ENCODE measurements at places on chromosomes 7 and 10.

GRCh38 chr10:47152861-47153349 lies 147.1 kb upstream of the GDF10 start:
- no peak for DNase-seq

GRCh38 chr7:37635346-37635745 lies 48.2 kb upstream of the GPR141 start:
- DNase-seq: no peak

DNA sequence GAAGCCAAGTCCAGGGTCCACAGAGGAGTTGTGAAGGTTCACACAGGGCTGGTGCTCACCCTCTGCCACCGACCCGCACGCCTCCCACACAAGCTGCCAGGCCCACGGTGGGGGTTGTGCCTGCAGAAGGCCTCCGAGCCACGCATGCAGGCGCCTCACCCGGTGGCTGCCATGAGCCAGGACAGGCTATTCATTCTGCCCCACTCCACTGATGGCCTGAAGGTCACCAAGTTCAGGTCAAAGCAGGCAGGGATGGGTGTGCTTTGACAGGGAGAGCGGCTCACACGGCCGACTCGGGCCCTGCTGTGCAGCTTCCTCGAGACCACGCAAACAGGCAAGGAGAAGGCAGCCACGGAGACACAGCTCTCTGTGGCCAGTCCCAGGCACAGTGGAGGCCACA lies 143.9 kb downstream of the MAD1L1 start:
- DNase-seq: no peak

- DNase-seq: no peak
These were observed 304.5 kb downstream of the MDFIC start for GRCh38 chr7:115226410-115226809.

Data from stimulated activated CD8-positive, alpha-beta memory T cell treated with anti-CD3 and anti-CD28 coated beads, Interleukin-4, amount 100 ng/mL, for 1 hour (primary cell).